ENCODE measurements at places on chromosomes 2 and 18.

GRCh38 chr18:55458456-55459203, 129.4 kb downstream of the TCF4 start:
- no peak for DNase-seq

- DNase-seq, result no peak
Measured at GRCh38 chr2:96109931-96110511, 6.3 kb downstream of the ADRA2B start.

DNA sequence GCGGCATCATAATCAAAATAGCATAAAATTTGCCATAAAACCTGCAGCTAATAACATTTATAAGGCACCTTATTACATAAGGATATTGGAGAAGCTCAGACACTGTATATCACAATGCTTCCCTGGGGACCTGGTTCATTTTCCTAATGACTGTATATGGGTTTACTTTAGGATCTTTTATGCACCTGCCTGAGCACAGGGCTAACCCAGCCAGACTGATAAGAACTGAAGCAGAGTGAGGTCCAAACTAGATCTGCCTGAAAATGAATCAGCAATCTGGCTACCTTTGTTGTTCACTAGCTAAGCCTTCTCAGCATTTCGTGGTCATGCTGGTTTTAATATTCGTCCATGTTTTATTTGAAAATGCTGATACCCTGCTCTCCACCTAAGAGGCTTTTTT, 1922.3 kb upstream of the CELF4 start:
- no peak for DNase-seq

DNA sequence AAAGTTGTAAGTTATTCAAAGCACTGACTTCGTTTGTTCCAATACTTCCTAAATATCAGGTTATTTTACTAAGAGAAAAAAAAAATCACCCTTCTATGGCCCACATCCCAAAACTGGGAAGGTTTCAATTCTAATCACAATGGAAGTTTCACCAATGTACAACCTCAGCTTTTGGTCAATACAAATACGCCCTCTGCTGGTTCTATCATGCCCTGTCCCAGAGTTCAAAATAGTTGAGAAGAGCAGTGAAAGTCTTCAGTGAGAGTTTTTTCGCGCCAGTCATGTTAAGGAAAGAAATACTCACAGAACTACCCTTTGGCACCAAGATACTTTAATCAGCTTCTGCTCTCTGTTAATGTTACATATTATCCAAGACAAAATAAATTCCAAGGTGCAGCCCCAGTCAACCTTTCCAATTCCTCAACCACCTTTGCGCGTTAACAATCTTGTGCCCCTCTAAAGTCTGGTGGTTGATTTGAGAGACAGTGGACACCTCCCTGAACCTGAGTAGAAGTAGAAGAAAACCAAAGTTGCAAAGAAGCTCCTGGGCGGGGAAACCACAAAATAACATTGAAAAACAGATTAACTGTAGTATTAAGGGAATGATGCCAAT, 59.9 kb downstream of the SUMO1 start:
- peak; percentile 27 for DNase-seq

DNA sequence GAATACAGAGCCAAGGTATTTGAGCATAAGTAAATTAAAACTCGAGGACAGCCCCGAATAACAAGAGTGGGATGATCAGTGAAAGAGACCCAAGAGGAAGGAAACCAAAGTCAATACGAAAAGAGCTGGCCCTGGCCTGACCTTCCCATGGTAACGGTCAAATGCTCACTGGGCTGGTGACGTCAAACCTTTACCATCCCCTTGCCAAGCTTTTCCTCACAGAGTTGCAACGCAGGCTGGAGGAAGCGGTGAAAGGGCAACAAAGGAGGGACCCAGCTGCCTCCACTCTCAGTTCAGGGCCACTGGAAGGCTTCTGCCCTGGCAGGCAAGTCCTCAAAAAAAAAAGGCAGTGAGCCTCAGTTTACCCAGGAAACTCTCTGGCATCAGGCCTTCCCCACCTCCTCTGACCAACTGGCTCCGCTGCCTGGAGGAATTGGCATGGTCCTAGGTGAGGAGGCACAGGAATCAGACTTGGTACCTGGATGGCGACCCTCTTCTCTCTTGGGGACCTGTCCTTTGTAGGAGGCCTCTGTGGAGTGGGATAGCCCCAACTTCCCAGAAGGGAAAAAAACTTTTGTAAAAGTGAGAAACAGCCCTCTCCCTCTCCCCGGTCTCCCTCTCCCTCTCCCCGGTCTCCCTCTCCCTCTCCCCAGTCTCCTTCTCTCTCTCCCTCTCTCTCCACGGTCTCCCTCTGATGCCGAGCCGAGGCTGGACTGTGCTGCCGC, 212.4 kb downstream of the ANAPC1 start:
- DNase-seq, result no peak

DNA sequence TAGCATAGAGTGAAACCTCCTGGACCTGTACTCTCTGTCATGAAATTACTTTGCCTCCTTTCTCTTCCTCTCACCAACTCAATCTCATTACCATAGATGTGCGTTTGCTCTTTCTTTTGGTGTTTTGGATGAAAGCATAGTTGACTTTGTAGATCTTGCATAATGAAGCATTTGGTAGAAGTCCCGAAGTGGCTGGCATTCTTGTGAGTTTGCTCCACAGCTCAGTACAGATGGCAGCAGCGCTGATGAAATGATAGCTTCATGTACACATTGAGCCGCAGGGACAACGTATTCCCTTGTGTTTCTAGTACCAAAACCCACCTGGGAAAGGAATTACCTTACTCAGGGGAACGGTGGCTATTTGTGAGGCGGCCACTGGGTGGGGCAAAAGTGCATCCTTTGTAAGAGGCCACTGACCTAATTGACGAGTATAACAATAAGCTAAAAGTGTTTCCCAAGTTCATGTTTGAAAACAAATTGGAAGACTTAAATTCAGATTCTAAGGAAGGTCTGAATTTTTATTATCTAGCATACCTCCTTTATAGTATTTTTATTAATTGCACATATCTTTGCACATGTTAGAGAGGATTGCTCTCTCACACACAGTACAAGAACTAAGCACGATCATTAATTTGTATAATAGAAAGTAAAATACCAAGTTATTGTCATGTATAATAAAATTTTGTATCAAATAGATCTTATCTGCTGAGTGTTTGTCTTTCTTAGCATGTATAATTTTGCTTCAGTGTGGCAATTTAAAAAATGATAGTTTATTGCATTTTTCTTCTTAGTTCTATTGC, 25.4 kb upstream of the CDH7 start:
- DNase-seq, result no peak

DNA sequence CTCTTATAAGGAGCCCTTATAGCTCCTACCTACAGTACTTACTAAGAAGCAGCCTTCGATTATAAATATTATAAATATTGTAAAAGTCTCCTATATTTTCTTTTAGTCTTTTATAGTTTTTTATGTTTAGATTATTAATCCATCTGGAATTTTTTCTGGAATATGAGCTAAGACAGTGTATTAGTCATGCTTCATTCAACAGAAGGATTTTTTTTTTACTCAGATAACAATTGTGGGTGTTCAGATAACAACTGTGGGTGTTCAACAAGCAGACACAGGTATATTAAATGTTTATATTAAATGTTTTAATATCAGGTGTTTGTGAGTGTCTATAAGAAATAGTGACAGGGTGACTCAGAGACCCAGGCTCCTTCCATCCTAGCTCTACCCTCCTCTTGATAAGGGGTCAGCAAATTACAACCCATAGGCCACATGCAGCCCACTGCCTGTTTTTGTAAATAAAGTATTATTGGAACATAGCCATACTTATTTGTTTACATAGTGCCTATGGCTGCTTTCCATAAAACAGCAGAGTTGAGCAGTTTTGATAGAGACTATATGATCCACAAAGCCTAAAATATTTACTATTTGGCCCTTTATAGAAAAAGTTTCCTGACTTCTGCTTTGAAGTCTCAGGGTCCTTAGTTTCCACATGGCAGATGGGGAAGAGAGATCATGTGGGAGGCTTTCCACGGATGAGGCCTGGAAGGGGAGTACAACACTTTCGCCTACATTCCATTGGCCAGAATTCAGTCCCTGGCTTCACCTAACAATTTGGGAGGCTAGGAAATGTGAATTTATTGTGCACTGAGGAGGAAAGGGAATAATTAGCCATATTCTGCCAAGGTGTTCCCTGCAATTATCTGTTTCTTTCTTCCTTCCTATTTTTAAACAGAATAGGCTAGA, 4.3 kb upstream of the SPATS2L start:
- DNase-seq, result no peak

GRCh38 chr2:126888046-126888445, 10.6 kb upstream of the TEX51 start:
- DNase-seq, result no peak

- no peak for DNase-seq
Measured at GRCh38 chr2:86768189-86768949, 22.3 kb downstream of the CD8A start.

DNA sequence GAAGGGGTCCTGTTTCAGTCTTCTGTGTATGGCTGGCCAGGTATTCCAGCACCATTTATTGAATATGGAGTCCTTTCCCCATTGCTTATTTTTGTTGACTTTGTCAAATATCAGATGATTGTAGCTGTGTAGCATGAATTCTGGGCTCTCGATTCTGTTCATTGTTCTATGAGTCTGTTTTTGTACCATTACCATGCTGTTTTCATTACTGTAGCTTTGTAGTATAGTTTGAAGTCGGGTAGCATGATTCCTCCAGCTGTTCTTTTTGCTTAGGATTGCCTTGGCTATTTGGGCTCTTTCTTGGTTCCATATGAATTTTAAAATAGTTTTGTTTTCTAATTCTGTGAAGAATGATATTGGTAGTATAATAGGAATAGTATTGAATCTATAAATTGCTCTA, 6.0 kb downstream of the SH3YL1 start:
- no peak for DNase-seq

DNA sequence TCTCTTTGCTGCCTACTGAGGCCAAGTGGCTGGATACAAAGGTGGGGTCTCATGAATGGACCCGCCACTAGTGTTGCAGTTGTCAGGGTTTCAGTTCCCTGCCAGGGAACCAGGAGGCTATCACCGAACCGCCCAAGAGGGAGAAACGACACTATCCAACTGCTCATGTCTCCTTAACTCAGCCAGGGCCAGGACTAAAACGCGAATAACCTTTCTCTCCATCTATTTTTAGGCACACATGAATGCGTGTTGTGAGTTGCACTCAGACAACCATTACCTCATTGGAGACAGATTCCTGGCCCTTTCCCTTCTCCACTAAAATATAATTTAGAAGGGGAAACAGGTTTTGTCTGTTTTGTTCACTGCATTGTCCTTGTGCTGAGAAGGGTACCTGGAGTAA, 559.5 kb downstream of the SOCS6 start:
- DNase-seq, result no peak

DNA sequence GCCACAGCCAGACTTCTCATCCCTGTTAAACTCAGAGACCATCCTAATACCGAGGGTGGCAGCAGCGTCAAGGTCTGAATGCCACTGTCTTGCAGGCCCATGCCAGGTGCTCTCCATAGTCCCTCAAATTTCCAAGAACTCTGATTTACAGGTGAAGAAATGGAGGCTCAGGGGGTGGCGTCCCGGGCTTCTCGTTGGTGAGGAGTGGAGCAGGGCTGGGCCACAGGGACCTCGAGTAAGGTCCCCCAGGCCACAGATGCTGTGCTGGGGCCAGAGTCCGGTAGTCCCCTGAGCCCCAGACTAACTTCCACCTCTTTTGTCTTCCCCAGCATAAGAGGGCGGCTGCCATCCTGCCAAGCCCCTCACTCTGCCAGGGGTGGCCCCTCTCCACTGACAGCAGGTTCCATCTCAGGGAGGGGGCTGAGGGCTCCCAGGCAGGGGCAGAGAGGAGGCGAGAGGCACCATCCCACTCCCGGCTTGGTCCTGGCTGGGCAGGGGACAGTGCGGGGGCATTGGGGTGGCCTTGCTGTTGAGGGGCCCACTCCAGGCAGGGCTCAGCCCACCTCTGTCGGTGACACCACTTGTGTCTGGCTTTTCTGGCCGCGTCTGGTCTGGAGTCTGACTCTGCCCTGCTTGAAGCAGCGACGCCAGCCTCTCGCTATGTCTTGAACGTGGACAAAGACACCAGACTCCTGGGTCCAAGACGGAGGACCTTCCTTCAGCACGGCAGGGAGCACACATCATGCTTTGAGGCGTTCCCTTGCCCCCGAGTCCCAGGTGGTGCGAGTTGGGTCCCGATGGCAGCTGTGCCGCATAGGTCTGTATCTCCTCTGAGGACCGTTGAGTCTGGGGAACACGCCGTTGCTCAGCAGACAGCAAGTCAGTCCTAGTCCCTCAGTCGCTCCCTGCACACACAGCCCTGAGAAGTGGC, 15.9 kb upstream of the KLHL30 start:
- DNase-seq, result no peak

DNA sequence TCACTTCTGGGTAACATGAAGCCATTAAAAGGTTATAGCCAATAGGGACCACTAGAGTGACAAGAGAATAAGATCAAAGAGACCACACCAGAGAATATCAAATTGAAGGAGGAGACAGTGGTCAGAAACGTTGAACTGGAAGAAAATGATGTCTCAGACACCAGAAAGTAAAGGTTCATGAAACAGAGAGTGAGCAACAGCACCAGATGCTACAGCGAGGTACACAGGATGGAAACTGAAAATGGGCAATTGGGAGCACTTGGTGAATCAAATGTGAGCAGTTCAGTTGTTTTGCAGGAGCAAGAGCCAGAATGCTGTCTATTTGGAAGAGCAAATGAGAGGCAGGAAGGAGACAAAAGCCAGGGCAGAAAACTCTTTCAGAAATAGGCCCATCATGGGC, 162.6 kb downstream of the SS18 start:
- no peak for DNase-seq

GRCh38 chr18:6785001-6785400, 55.5 kb downstream of the ARHGAP28 start:
- no peak for DNase-seq

DNA sequence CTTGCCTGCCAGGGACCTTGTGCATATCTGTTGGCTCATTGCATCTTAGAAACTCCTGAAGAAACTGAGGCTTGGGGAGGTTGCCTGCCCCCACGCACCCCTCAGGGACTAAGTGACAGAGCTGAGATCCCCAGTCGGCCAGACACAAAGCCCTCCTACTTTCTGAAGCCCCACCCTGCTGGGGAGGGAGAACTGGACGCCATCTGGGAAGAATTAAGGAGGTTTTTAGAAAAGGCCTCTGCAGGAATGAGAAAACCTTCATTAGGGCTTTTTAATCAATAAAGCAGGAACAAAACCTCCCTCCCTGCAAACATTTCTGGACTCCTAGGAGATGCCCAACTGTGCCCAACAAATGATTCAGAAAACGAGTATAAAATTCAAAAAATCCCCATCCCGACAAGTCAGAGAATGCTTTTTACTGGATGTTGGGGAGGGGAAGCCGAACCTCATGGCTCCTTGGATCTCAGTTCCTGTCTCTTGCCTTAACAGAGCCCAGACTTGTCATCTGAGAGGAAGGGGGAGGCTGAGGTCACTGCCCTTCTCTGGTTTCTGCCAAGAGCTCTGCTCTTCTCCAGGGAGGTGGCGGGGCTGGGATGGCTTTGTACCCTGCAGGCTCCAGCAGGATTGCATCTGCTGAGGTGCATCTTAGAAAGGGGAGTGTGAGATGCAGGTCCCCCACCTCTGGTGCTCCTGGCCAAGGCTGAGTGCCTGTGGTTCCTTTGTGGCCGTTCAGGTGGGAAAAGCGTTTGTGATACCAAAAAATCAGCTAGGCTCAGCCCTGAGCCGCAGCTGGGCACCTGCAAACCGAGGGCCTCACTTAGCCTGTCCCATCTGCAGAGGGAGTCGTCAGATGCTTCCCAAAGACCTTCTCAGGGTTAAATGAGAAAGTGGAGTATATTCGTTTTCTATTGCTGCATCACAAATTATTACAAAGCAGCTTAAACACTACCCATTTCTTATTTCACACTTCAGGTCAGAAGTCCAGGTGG, 142.4 kb downstream of the ZFP36L2 start:
- no peak for DNase-seq
